NCI-H524 (cell line): ENCODE measurements at places on chromosomes 3 and 15.

DNA sequence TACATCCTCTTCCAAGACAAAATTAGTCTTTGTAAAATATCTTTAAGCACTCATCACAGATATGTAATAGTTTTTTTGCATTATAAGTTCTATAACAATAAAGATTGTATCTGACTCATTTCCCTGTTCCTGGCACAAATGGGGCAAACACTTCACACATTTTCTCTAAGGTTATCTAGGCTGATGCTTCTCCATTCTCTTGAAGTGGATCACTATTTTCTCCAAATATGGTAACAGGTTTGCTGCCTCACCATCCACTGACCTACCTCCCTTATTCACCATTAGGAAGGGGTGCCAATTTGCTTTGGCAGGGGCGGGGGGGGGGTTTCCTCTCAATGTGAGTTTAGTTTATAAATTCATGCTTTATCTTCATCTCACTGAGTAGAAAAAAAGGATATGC is 767.7 kb upstream of the LMCD1 start:
- no peak for DNase-seq

DNA sequence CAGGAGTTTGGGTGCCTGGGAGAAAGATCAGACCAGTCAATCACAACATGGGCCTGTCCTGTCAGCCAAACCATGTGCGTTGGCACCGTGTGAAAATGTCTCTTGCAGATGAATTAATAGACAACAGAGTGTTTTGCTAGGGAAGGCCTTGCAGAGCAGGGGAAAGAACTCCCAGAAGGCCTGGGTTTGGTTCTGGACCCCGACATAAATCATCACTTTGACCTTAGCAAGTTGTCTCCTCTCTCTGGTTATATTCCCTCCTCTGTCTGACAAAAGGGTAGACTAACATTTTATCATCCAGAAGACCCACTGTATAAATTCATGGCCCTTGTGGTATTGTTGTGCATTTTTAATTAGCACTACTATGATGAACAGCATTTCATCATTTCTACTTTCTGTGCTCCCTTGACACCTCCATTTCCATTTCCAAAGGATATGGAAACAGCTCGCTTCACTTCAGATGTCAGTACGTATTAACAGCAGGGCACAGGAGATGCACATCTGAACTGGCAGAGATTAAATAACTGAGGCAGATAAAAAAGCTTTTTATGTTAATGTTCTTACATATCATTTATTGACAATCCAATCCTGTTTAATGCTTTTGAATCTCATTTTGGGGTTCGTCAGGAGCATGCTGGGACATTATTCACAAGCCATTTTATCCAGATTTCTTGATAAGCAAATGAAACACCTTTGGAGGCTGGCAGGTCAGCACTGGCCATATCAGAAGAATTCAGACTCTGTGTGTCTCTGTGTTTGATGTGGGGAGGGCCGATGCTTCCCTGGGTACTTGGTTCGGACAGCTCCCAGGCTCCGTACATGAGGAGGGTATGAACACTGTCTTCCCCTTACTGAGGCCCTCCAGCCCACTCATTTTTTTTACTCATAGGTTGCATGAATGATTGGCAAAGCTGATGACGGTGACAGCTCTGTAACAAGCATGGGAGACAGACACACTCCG is 28.2 kb upstream of the IL12A start:
- no peak for DNase-seq

GRCh38 chr3:24907106-24907505 is 412.5 kb upstream of the THRB start:
- DNase-seq: no peak

GRCh38 chr3:136336329-136337100 is 86.4 kb downstream of the PCCB start:
- no peak for DNase-seq

- DNase-seq: no peak
Observed at GRCh38 chr3:13470894-13471574, 9.1 kb upstream of the HDAC11 start.

DNA sequence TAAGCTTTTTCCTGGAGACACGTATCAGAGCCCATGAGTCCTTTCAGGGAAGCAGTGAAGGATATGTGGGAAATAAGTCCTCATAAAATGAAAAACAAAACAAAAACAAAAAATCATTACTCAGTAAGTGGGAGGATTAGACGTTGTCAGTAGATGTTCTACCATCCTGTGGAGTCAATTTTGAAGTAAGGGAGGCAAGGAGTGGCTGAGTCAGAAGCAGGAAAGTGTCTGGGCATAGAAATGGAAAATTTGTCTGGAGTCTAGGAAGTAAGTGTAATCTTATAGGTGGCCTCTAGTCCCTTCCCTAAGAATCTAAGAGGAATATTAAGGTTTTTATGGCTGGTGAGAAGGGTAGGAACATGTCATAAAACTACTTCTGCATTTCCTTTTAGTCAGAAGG is 339.8 kb upstream of the SEMA6D start:
- DNase-seq: no peak

- no peak for DNase-seq
Observed at GRCh38 chr3:58021072-58021959, 13.1 kb downstream of the FLNB start.

- no peak for DNase-seq
Observed at GRCh38 chr3:43874731-43875130, 184.0 kb downstream of the ABHD5 start.

GRCh38 chr3:149723781-149724180 is 28.5 kb downstream of the COMMD2 start:
- no peak for DNase-seq

DNA sequence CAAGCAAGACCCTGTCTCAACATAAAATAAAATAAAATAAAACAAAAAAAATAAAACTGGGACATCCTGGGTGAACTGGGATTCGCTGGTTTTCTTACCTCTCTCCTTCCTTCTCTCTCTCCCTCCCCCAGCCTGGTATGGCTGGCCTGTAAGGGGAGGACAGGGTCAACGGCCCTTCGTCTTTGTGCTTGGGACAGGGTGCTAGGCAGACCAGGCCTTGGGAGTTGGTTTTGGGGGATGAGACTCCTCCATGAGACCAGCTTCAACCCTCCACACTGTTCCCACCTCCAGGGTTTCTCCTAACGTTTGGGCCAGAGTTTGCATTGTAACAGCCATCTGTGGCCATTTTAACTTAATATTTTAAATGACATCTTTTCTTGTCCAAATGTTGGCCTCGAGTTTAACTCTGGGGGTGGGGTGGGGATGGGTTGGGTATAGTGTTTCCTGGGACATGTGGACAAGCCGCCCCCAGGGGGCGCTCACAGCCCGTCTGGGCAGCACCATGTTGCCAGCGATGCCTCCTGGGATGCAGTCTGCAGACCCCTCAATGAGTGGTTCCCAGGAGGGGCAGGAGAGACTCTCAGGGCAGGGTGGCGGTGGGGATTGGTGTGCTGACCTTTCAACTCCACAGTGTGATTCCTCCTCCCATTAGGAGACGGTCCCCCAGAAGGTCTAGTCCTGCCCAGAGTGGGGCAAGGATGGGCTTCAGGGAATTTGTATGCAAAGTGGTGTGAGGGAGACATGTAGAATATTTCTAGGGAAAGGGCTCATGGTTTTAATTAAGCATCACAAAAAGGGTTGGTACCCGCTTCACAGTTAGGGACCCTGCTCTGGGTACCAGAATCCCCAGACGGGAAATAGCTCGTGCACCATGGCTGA is 37.7 kb upstream of the LCTL start:
- DNase-seq: peak; percentile 48

- no peak for DNase-seq
Observed at GRCh38 chr3:71360180-71360579, 223.3 kb downstream of the FOXP1 start.
